Activated naive CD8-positive, alpha-beta T cell treated with anti-CD3 and anti-CD28 coated beads, Interleukin-2, amount 50 U/mL, for 24 hours (primary cell): ENCODE measurements at places on chromosomes 4 and X.

DNA sequence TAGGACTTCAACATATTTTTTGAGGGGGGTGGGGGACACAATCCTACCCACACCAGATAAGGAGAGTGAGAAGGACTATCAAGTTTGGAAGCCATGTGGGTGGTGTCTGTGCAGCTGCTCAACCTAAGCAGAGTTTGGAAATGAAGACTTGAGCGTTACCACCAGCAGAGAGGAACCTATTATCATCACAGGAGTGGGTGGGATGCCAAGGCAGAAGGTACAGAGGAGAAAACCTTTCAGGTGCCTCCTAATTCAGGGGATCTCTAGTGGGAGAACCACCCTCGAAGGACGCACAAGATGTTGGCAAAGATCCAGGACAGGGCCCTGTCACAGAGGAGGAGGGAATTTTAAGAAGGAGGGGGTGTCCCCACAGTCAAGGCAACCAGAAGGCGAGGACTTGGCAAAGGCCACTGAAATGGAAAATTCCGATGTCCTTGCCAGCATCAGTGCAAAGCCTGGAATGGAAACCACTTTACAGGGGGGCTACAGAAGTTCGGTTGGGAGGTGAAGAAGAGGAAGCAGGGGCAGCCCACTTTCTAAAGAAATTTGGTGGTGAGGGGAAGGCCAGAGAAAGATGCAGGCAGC lies 8.4 kb upstream of the GPM6B start:
- H3K27me3 ChIP-seq: no peaks in the 10 kb centered on the region
- H3K27ac ChIP-seq: no peak overlapping the region
- DNase-seq: no peak
- no peaks in the 10 kb centered on the region for H3K36me3 ChIP-seq
- no peaks in the 10 kb centered on the region for H3K4me1 ChIP-seq

DNA sequence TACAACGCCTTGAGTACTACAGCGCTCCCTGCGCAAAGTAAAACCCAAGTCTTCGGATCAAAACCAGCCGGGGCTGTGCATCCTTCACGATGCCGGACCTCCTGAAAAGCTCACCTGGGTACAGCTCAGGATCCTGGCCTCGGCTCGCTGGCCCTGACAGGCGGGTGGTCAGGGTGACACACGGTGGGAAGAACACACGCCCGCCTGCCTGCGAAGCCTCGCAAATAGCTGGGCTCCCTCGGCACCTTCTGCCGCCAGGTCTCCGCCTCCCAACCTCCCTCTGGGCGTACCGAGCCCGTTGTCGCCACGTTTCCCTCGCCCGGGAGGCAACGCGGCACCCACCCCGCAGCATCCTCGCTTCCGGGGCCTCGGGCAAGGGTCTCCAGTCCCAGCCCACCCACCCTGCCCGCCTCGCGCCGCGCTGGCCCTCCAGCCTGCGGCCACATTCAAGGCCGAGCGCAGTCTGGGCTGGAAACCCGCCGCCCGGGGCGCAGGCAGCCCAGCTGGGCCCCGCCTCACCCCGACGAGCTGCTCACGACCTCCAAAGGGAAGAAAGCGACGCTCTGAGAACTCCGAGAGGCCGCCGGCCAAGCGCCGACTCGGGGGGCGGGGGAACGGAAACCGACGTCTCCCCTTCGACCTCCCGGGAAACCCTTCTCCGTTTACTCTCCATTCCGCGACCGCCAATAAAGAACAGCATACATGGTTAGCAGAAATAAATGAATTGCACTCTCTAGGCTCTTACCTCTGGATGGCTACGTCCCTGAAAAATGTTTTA lies 511 bp downstream of the PPM1K start:
- DNase-seq: peak; percentile 73
- H3K4me3 ChIP-seq: peak overlapping the region; percentile 99
- no peaks in the 10 kb centered on the region for H3K27me3 ChIP-seq
- peak overlapping the region; percentile 99 for H3K27ac ChIP-seq
- H3K36me3 ChIP-seq: peaks cover 20% of the 10 kb centered on the region

- no peaks in the 10 kb centered on the region for H3K27me3 ChIP-seq
- peaks cover 14% of the 10 kb centered on the region for H3K4me1 ChIP-seq
- no peak overlapping the region for H3K4me3 ChIP-seq
- no peak for DNase-seq
These were observed 31.2 kb downstream of the CCNI start for GRCh38 chr4:77044461-77045150.

DNA sequence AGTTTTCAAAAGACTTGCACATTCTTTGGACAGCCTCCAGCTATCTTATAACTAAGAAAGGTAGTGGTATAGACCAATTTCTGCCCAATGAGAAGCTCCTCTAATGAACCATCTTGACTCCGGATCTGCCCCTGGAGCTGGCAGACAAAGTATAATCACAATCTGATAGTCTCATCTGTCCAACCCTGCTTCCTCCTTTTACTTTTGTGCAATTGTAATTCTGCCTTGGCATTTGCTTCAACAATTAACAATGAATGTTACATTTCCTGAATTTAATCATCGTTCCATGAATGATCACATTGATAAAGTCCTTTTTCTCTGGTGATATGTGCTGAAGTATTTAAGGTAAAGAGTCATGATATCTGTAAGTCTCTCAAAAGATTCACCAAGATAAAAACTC lies 27.8 kb downstream of the FRYL start:
- H3K4me1 ChIP-seq: peaks cover 69% of the 10 kb centered on the region
- peaks cover 6% of the 10 kb centered on the region for H3K36me3 ChIP-seq
- H3K4me3 ChIP-seq: no peak overlapping the region
- DNase-seq: no peak
- H3K27me3 ChIP-seq: no peaks in the 10 kb centered on the region
